Activated CD8-positive, alpha-beta T cell treated with anti-CD3 and anti-CD28 coated beads for 36 hours (primary cell): ENCODE measurements at places on chromosomes 5 and 9. TPM values are rescaled to one million over a fixed set of nuclear protein-coding genes. Genes with fewer than 3 reads are reported as not detected.

Gene IL31RA
- not detected for total RNA-seq

Gene SLC6A7
- total RNA-seq = not detected

Gene SPATA31A3
- total RNA-seq = not detected

Gene BTNL9
- total RNA-seq = not detected

Gene MAP3K1
- 16.9 TPM for total RNA-seq

Gene FYB1
- 83.0 TPM for total RNA-seq

Gene SLC46A2
- total RNA-seq = not detected

Gene BARHL1
- not detected for total RNA-seq

Gene SLC35D2
- 2.6 TPM for total RNA-seq

Gene FAM153A
- total RNA-seq = 56.9 TPM

Gene PELO
- 25.4 TPM for total RNA-seq
